ENCODE measurements at places on chromosomes 11 and 22.

DNA sequence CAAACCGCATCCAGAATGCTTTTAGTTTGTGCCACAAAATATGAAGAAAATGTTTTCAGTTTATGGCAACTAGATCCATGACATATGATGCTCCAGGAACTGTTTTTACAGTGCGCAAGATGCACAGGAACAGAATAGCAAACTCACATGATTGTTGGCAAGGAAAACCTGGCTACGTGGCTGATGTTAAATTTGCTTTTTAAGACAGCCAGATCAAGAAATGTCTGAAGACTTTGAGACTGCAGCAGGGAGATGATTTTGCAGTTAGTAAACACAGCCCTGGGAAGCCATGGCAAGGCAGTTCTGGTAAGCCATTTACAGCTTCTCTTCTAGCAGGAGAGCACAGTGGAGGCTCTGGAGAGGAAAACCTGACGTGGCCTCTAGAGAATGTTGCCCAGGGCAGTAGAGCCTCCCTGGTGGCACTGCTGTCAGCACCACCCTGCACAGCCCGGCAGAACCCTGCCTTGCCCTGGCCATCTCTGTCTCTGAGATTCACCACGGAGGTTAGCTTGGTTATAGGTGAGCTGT is 69.8 kb upstream of the TNRC6B start:
- DNase-seq, result no peak

DNA sequence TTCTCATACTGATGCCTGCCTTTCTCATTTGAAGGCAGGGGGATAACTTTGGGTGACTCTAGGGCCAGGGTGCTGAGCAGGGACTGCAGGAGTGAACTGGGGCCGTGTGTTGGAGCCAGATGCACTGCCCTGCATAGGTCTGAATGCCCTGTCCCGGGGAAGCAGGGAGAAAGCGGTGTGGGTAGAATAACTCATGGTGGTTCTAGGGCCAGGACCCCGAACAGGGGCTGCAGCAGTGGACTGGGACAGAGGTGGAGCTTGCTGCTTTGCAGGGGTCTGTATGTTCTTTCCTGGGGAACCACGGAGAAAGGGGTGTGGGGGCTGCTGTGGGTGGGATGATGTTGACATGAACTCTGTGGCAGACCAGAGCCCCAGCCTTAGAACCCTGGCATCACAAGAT is 52.9 kb downstream of the GAB4 start:
- no peak for DNase-seq

DNA sequence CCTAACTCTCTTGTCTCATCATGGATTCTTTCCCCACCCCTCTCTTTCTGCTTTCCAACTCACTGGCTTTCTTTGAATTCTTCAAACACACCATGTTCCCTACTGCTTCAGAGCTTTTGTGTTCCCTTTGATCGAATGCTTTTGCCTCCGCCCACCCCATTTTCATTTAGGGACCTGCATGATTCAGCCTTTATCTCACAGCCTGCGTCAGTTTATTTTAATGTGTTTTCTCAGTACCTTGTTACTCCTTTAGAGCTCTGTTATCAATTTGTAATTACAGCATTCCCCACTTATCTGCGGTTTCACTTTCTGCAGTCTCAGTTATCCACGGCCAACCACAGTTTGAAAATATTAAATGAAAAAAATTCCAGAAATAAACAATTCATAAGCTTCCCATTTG is 451.3 kb downstream of the METTL15 start:
- no peak for DNase-seq

DNA sequence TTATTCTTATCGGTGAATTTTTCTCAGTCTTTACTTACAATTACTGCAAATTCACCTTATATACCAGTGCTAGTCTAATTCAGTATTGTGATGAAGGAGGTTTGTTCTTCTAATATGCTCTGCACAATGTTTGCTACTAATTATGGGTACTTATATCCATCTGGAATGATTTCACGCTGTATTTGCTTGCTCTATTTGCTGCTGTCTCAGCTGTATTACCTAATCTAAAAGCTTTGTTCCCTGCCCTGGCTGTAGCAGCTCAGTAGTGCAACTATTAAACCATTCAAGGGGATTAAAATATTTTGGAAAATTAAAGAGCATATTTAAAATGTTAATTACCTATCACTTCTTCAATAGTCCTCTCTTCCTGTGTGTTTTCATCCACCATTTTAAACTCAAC is 375.3 kb downstream of the LUZP2 start:
- DNase-seq, result no peak

DNA sequence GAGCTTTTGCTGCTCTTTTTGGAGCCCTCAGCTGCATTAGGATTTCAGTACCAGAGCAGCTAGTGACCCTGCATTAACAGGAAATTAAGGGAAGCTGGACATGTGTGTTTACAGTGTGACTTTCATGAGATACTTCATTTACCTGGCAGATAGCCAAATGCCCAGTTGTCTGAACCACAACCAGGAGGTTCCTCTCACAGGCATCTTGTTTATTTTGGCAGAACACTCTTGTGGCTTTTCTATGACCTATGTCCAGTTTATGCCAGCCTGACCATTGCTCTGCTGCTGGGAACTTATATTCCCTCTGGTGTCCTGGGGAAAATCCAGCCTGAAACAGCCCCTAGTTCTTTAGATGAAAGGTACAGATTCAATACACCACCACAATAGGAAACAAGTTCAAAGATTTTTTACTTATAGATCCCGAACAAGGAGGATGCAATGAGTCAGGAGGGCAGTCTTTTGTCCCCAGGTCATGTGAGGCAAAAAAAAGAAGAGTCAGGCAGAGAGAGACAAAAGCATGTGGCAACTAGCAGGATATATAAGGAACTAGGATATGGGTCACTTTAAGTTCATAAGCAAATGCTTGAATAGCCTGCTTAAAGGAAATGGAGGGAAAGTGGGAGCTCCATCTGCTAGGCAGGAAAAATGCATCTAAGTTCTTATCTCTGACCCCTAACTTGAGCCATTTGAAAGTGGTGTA is 379.3 kb downstream of the INSC start:
- DNase-seq, result no peak

DNA sequence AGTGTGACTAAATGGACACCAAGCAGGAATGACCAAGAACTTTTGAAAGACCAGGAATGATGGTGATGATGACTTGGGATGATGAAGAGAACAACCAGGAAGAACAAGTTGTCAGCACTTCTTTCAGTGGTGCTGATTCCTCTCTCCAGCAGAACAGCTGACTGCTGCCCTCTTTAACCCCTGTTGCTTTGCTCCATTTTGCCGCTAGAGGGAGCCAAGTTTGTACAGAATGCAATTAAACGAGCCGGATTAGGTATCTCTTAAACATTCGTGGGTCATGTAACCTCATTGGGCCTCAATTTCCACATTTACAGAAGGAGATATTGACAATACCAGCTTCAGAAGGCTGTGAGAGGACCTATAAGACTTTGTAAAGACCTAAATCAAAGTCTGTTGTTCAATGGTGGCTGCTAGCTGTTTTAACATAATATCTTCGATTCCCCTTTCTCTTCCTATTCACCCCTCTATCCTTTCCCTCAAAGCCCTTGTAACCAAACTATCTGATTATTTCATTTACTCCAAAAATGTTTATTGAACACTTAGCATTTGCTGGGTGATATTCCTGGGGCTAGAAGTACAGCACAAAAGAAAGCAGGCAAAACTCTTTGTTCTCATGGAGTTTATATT is 1.9 kb downstream of the OR4S1 start:
- peak; percentile 1 for DNase-seq

- no peak for DNase-seq
These were observed at the start of gene ESAM for GRCh38 chr11:124762105-124762623. Gene ESAM (minus strand): TSS chr11:124762290. CDS start chr11:124762154, 136 bp downstream.

GRCh38 chr11:67057205-67057672 is 592 bp downstream of the RHOD start:
- DNase-seq, result no peak

DNA sequence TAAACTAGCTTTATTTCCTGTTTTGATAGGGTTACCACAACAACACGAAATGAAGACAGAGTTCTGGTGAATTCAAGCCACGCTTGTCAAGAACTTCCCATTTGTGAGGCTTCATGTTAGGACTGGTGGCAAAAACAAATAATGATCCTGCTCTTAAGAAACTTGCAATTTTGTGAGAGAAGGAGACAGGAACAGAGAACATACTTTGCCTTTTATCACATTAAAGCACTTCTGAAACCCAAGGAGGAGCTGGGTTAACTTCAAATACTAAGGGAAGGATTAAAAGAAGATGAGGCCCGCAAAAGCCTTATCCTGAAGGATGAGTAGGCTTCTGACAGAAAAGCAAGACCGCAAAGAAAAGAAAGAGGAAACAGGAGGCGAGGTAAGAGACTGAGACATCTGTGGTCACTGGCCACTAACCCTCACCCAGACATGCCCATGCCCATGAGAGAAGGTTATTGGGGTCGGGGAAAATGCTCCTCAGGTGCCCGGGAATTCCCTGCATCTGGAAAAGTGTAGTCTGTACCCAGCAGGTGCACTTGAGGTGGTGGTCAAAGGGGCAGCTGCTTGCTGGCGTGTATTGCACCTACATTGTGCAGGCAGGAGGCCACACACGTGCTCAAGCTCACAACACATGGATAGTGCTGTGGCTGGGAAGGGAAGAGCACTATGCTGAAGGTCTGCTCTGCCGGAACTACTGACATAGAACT is 50.5 kb downstream of the MAPK1 start:
- peak; percentile 77 for DNase-seq

GRCh38 chr11:2398664-2399355 is 1.7 kb upstream of the TSSC4 start:
- DNase-seq, result no peak

DNA sequence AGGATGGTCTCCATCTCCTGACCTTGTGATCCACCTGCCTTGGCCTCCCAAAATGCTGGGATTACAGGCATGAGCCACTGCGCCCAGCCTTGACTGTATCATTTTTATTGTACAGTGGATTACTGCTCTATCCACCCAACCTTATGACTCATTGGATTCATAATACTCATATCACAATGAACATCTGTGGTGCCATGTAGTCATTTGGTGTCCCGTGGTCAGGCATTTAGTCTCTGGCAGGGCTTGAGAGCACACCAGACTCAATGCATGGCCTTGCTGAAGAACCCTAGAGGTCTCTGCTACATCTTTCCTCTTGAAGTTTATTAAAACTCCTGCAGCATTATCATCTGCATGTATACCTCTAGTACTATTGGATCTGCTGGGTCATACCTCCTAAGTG is 98.0 kb upstream of the LDLRAD3 start:
- no peak for DNase-seq

DNA sequence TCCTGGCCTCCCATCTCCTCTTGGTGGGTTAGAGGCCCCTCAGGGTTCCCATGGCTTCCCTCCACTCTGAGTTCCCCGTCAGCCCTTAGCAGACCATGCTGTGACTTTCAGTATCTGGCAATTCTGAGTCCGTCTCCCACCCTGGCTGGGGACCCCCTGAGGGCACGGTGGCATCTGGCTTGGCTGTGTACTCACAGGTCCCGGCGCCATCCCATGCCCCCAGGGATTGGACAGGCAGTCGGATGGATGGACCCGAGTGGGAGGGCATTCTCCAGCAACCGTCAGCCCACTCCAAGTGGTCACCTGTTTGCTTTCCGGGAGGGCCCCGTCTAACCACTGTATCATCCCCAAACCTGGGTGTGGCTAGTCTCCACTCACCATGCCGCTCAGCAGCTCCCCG is 24.0 kb upstream of the ABCC8 start:
- no peak for DNase-seq

DNA sequence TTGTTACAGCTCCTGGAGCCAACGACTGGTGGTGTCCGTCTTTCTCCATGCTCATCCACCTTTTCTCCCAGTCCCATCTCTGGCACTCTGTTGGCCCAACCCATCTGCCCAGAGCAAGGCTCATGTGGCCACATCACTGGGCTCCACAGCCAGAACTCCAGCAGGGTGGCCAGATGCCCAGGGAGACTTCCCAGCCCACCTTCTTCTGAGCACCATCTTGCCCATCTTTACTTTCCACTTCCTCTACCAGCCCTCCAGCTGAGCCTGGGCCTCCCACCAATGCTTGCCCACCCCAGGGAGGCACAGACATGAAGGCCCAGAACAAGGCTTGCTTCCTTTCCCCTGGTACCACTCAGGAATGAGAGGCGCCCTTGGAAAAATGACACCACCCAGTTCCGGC is 116.8 kb downstream of the BUD13 start:
- no peak for DNase-seq

- DNase-seq, result no peak
These were observed 70.3 kb upstream of the WNT7B start for GRCh38 chr22:46047226-46047625.

DNA sequence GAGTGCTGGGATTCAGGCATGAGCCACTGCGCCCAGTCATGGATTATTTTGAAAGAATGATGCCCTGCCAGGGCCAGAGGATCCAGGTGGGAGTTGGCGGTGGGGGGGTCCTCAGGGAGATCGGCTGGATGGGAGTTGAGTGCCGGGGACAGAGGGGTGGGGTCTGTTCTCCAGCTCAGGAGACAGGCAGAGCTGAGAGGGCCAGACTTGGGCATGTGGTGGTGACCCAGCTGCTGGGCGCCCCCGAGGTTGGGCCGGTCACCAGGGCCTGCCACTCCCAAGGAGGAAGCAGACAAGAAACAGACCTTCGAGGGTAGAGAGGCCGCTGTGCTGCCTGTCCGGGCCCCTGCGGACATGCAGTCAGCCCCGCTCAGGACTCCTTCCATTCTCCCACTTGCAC is 11.8 kb upstream of the PRODH start:
- no peak for DNase-seq

GRCh38 chr11:121159741-121160140 is 58.7 kb downstream of the TECTA start:
- DNase-seq, result no peak

- DNase-seq, result no peak
These were observed 25.8 kb downstream of the LRP5 start for GRCh38 chr11:68338051-68338780.

DNA sequence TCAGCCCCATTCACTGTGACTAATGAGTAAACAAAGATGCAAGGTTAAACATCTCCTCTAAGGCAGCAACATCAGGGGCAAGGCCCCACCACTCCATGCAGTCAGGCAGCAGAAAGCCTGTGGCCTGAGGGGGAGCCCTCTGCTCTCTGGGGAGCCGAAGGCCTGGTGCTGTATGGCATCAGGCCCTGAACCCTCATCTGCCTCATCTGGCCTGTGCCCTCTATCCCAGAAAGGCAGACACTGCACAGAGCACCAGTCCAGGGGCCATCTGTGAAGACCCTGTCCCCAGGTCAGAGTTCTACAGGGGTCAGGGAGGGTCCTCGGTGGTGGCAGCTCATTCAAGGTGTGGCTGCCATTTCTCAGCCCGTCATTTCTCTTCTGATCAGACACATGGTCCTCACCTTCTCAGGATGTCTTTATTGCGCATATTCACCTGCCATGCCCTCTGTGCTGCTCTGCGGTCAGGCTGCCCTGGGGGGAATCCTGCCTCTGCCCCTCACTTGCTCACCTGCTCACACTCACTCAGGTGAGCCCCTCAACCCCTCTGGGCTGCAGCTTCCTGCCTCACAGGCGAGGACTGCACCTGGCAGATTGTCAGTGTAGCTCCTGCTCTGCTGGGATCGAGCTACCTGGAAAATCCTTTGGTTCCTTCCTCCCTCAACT is 103.1 kb upstream of the PITPNB start:
- DNase-seq, result no peak

- no peak for DNase-seq
These were observed 25.6 kb upstream of the SORL1-AS1 start for GRCh38 chr11:121478226-121478894.

Measured in urinary bladder (tissue), 4 donors.